ENCODE measurements at places on chromosomes 16 and 17.

DNA sequence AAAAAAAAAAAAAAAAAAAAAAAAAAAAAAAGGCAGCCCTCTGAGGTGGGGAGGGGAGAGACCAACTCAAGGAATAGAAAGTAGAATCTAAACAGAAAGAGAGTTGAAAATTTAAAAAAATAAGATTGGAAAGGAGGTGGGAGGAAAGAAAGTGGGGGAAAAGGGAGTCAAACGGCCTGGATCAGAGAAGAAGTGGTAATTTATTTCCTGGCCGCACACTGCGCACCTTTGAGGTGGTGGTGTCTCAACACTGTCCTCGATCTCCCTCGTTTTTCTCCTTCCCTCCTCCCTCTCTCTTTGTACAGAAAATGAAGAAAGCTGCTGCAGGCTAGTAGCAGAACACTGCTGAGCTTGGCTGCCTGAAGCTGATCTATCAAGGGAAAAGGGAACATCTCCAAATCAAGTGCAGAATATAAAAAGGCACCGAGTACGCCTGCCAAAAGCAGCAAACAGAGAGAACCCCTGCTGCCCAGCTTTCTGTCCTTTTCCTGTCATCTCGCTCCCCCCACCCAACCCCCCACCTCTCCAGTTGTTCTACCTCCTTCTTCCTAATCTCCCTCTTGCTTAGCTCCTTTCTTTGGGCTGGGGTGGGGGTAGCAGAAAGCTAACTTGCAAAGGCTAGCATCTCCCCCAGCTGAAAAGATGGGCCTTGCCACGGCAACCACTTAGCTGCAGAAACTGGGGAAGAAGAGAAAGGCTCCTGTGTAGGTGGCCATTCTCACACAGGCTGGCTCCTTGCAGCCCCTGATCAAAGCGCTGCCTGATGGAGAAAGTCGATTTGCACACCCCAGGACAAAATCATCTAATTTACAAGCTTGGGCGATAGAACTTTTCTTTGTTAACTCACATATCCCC lies 22.5 kb downstream of the AXIN2 start:
- DNase-seq: no peak

- DNase-seq: no peak
Observed at GRCh38 chr17:2157675-2158395, 102.9 kb downstream of the HIC1 start.

DNA sequence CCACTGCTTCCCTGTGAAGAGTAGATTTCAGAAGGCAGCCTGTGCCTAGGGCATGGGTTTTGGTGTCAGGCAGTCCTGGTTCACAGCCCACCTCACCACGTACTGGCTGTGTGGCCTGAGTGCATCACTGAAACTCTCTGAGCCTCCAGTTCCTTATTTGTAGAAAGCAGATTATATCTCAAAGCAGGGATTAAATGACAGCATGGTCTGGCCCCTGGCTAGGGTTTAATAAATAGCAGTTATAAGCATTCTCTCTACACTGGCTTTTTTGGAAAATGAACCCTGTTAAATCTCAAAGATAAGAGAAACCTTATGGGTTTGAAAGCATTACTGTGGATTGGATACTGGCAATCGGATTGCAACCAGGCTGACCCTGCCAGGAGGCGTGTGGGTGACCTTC lies 2.9 kb upstream of the MT1M start:
- DNase-seq: no peak

DNA sequence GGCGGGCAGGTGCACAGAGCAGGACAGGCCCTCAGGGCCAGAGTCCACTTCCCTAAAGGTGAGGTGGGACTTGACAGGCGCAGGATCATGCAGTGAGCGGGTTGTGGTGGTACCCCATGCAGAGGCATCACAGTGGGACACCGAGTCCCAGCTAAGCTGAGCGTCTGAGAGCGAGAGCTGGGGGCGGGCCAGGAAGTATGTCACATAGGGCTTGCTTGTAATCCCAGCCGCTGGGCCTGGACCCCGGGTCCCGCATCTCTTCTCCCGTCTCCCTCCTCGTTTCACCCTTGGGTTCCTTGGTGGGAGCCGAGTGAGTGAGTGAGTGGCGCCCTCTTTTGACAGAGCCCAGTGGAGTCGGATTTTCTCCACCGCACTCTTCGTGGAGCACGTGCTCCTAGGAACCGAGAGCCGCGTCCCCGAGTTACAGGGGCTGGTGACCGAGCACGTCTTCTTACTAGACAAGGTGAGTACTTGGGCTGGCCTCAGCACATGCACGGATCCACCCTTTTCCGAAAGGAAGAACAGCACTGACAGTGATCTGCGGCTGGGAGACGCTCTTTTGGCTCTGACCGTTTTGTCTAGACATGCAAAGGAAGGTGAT lies 50.8 kb upstream of the ENDOV start:
- DNase-seq: no peak

DNA sequence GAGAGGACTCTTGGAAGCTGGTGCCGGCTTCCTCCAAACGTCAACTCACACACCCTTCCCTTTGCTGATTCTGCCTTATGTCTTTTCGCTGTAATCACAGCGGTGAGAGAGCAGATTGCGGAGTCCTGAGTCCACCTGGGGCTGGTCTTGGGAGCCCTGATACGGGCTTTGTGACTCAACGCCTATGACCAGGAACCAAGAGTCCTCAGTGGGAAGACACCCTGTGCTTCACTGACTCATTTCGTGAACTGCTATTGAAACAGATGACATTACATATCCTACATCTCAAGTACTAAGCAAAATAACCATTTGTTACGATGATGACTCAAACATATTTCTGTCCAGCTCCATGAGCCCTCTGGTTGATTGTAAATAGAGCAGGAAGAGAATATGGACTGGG lies 90.7 kb upstream of the CREBBP start:
- DNase-seq: no peak

DNA sequence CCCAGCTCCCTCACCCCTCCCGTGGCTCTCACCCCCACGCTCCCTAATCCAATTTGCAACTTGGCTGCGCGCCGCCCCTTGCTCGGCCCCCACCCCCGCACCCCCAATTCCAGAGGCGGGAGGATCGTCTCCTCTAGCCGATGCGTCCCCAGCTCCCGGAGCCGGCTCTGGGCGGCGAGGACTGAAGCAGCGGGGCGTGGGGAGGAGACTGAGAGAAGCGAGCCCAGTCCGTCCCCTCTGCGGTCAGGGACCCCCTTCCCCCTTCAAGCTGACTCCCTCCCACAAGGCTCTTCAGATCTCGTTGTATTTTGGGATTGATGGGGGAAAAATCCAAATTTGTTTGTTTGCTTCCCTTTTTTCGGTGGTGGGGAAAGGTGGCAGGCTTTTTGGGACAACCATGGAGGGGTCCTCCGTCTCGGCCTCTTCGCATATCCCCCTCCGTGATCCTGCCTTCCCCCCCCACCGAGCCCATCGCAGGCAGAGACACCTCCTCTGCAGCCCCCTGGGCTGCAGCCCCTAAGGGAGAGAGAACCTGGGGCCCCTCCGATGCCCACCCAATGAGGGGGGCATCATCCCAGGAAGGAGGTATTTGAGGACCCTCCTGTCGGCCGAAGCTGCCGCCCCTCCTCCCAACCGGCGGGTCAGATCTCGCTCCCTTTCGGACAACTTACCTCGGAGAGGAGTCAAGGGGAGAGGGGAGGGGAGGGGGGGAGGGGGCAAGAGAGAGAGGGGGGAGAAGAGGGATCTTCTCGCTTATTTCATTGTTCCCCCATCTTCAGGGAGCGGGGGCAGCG lies 466 bp downstream of the NEUROD2 start:
- no peak for DNase-seq

DNA sequence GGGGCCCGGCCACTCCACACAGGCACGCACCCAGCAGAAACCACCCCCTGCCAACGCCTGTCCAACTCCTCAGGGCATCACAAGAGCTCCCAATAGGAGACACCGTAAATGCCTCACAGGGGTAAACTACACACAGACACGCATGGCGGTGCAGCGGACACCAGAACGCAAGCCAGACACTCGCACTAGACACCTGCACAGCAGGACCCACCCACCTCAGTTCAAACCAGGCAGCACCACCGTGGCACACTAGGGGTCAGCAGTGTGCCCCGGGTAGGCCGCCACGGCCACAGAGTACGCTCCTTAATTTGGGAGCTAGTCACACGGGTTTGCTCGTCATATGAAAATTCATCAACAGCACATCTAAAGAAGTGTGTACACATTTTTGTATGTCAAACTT lies 3.4 kb downstream of the SLC38A10 start:
- peak; percentile 78 for DNase-seq

- DNase-seq: peak; percentile 10
Observed at GRCh38 chr17:66255527-66255971, 26.3 kb upstream of the APOH start.

GRCh38 chr16:29791845-29792807 lies 1.6 kb downstream of the KIF22 start:
- DNase-seq: no peak

GRCh38 chr17:4154201-4154600 lies 11.2 kb downstream of the CYB5D2 start:
- no peak for DNase-seq

DNA sequence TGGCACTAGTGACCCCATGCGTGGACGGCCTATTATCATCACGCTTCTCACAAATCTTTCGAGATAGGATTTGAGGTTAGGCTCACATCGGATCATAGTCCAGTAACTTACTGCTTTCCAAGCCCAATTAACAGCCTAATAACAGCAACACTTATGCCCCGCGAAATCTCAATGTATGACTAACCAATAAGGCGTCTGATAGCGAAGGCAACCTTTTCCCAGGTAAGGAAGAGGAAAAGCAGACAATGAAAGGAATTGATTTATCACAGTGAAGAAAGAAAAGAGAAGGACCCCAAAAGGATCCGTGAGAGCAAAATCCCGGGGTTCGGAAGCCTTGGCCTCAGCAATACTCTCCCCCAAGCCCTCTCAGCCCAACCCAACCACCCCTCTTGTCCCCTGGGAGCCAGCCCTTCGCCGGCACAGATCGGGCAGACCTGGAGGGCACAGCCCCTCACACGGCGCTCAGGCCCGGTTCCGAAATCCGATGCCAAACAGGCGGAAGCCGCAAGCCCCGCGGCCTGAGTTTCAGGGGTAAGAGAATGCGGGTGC lies 534 bp downstream of the GPATCH8 start:
- peak; percentile 3 for DNase-seq

DNA sequence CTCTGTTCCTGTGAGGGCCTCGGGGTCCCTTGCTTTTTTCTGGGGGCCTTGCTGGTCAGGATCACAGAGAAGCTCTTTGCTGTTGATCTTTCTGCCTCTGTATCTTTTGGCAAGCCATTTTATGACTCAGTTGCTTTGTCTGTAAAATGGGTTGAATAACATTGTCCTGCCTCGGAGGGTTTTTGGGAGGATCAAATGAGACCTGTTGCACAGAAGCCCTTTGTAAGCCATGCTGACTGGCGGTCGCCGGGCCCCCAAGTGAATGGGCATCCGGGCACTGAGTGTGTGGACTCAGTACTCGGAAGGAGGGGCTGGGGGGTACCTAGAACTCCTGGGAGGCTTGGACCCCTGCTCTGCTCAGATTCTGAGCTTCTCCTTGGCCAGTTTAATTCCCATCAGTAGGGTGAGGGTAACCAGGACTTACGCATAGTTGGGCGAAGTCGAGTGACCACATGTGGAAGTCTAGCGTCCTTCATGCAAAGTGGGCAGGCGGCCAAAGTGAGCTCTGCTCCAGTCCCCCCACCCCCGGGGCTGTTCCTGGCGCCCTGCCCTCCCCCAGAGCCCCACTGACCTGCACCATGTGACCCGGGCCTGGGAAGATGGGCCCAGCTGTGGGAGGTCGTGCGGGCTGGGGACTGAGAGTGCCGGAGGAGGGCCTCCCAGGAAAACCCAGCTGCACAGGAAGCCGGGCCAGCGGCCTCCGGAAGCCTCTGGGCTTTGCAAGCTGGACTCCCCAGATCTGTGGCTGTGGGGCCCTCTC lies 284.0 kb downstream of the SEC14L1 start:
- DNase-seq: no peak

DNA sequence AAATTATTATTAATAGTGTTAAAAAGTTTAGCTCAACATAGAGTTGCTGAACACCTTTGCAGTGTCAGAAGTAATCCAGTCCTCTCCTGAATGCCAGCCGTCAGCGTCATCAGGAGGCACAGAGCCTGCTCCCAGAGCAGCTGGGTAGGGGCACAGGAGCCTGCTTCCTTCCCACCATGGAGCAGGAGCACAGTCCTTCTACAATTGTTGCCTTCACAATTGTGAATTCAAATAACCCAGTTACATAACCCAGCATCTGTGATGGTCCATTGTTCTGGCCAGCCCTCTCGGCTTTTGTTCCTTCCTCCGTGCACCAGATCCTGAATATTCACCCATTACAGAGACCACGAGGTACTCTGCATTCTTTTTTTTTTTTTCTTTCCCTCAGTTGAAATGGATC lies 393.9 kb upstream of the MAF start:
- DNase-seq: no peak

DNA sequence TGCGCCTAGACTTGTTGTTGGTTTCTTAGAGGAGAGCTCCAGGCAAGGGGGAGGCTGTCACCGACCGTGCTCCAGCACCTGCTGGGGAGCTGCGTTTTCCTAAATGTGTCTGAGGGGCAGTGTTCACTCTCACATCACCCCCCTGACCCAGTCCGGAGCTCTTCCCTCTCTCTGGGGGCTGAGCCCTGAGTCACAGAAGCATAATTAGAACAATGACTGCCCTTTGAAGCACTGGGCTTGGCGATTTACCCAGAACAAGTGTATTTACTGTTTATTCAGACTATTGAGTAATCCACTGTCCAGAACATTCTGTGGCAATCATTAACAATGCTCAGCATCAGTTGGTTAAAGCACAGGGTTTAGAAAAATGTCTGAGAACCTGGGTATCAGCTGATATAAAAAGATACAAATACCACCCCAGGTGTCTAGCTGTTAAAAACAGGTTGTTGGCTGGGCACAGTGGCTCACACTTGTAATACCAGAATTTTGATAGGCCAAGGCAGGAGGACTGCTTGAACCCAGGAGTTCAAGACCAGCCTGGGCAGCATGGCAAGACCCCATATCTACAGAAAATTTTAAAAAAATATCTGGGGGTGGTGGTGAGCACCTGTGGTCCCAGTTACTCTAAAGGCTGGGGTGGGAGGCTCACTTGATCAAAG lies 8.1 kb downstream of the CES4A start:
- DNase-seq: no peak

- DNase-seq: no peak
Observed at GRCh38 chr17:63035271-63035670, 69.2 kb downstream of the TANC2 start.

DNA sequence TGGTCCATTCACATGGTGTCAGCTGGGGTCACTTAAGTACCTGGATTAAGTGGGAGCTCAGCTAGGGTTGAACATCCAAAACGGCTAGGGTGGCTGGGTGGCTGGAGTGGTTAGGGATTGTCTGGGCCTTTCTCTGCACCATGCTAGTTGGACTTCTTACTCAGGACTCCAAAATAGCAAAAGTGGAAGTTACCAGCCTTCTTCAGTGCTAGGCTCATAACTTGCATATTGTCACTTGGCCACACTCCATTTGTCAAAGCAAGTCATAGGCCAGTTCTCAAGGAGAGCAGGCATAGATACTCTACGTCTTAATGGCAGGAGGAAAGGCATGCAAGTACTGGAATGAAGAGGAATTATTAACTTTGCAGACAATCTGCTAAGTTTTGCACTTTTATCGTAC lies 69.7 kb downstream of the ESRP2 start:
- DNase-seq: no peak

Measured in CD4-positive, alpha-beta T cell treated with Interleukin-12 subunit alpha and Interleukin-12 subunit beta, for 1 hour (primary cell).